ENCODE measurements at places on chromosomes 13 and 19.

- no peak for DNase-seq
Observed at GRCh38 chr19:47781590-47782262, 3.2 kb downstream of the SELENOW start.

GRCh38 chr19:42092350-42092749 lies 16.4 kb downstream of the ZNF574 start:
- no peak for DNase-seq

GRCh38 chr19:4437103-4437502 lies 20.5 kb downstream of the UBXN6 start:
- DNase-seq = no peak

GRCh38 chr19:41013359-41013758 lies 22.3 kb downstream of the CYP2B6 start:
- DNase-seq = no peak

DNA sequence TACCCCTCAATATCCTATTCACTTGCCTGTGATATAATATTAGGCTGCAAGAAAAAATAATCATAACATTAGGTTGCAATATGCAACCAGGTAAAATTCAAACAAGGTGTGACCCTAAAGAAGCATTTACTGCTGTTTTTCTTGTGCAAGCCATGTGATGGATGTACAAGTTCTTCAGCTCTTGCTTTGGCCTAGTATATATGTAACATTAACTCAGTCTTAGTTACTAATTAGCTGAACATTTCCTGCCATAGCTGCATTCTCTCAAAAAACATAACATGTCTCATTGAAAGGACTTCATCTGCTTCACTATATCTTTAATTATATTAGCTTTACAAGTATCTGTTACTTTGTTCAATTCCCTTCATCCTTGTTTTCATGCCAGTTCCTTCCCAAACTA lies 406.8 kb upstream of the HTR2A start:
- DNase-seq = no peak

DNA sequence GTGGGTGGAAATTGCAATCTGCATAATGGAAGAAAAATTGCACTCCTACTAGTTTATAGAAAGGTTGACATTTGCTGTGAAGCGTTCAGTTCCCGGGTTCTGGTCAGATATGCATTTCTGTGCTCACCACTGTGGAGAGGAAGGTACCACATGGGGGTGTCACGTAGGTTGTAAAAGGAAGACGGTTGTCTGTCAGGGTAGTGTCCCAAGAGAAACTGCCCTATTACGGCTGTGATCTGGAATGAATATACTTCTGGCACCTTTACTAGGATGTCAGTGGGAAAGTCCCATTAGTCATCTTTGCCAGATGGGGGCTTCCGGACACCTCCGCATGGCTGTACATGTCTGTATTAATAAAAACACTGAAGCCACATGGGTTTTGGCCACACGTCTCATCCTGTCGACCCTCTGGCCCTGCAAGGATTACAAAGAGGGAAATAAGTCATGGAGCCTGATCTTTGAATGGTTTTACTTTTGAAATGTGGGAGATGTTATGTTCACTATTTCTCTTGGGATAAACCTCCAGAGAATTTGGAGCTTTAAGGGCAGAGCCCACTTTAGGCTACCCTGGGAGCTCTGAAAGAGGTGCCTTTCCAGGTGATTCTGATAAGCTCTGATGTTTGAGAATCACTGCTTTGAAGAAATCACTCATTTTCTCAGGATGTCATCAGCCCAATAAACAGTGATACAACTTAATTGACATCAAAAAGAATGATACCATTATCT lies 133.9 kb downstream of the AKAP11 start:
- peak; percentile 84 for DNase-seq

DNA sequence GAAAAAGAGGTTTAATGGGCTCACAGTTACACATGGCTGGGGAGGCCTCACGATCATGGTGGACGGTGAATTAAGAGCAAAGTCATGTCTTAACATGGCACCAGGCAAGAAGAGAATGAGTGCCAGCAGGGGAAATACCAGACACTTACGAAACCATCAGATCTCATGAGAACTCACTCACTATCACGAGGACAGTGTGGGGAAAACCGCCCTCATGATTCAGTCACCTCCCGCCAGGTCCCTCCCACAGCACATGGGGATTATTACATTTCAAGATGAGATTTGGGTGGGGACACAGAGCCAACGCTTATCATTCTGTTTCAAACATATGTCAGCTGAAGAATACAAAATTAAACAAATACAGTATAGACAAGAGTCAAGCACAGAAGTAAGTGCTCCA lies 165.1 kb downstream of the PCCA start:
- no peak for DNase-seq

DNA sequence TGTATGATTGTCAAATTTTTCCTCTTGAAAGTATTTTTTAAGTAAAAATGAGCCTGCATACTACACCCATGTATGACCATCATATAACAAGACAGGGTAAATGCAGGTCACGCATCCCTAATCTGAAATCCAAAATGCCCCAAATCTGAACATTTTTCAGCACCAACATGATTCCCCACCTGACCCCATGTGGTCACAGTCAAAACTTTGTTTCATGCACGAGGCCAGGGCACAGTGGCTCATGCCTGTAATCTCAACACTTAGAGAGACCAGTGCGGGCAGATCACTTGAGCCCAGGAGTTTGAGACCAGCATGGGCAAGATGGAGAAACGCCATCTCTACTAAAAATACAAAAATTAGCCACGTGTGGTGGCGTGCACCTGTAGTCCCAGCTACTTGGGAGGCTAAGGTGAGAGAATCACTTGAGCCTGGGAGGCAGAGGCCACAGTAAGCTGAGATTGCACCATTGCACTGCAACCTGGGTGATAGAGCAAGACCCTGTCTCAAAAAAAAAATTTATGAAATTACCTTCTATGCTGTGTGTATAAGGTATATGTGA lies 63.7 kb upstream of the NPAS1 start:
- no peak for DNase-seq

GRCh38 chr13:102686024-102686423 lies 8.8 kb downstream of the METTL21C start:
- peak; percentile 25 for DNase-seq

GRCh38 chr13:76349700-76350099 lies 536.5 kb downstream of the KCTD12 start:
- DNase-seq = no peak

- no peak for DNase-seq
Observed at GRCh38 chr13:47039106-47039505, 142.3 kb upstream of the HTR2A start.

DNA sequence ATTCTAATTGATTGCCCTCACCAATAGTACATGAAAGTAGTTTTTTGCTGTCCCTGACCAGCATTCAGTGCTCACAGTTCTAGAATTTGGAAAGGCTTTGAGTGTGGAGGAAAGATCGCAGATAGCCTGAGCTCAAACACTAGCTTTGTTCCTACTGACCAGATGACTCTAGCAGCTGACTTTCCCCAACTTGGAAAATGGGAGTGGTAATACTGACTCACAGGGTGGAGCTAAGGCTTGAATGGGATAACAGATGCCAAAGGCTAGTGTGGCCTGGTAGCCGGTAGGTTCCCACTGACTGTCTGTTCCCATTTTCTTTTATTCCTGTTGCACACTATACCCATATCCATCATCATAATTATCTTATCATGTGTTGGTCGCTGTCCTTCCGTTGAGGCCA lies 3.7 kb downstream of the ZSCAN22 start:
- DNase-seq = no peak

DNA sequence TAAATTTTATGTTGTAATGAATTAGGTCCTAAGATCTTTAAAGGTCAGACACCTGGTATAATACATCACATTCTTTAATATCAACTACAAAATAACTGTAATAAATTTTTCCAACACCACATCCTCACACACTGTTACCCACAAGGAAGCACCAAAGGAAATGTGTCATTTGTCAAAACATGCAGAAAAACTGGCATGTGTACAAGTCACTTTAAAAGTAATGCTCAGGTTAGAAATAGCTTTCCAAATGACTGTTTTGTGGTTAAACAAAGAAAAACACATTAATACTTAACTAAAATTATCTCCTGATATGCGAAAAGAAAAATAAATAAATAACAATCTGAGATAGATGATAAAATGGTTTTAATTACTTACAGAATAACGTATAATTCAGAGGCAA lies 74.7 kb downstream of the MZT1 start:
- DNase-seq = no peak

DNA sequence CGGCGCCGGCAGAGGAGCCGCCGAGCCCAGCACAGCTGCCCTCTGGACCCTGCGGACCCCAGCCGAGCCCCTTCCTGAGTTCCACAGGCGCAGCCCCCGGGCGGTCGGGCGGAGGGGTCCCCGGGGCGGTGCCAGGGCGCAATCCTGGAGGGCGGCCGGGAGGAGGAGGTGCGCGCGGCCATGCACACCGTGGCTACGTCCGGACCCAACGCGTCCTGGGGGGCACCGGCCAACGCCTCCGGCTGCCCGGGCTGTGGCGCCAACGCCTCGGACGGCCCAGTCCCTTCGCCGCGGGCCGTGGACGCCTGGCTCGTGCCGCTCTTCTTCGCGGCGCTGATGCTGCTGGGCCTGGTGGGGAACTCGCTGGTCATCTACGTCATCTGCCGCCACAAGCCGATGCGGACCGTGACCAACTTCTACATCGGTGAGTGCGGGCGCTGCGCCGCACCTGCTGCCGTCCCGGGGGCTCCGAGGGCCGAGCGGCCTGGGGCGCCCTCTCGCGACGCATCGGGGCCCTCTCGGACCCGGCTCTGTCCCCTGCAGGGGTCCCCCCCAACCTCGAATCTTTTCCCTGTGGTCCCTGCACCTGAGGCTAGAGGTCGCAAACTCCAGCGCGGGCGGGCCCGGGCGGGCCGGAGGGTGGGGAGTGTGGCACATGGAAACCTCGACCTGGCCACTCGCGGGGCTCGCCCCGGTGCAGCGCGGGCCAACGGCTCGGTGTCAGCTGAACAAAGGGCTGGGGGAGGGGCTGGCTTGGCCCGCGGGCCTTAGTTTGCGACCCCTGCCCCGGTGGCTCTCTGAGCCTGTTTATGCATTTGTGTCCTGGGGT lies at the start of gene KISS1R:
Gene KISS1R, plus strand, starts transcription at position 11 of the 829 bp plus-strand sequence. Its CDS starts 170 bp downstream, at position 181.
- no peak for DNase-seq

GRCh38 chr13:56907766-56908165 lies 233.0 kb upstream of the PRR20A start:
- DNase-seq = no peak

GRCh38 chr13:112066624-112067004 lies 335 bp upstream of the SOX1 start:
- DNase-seq = no peak

DNA sequence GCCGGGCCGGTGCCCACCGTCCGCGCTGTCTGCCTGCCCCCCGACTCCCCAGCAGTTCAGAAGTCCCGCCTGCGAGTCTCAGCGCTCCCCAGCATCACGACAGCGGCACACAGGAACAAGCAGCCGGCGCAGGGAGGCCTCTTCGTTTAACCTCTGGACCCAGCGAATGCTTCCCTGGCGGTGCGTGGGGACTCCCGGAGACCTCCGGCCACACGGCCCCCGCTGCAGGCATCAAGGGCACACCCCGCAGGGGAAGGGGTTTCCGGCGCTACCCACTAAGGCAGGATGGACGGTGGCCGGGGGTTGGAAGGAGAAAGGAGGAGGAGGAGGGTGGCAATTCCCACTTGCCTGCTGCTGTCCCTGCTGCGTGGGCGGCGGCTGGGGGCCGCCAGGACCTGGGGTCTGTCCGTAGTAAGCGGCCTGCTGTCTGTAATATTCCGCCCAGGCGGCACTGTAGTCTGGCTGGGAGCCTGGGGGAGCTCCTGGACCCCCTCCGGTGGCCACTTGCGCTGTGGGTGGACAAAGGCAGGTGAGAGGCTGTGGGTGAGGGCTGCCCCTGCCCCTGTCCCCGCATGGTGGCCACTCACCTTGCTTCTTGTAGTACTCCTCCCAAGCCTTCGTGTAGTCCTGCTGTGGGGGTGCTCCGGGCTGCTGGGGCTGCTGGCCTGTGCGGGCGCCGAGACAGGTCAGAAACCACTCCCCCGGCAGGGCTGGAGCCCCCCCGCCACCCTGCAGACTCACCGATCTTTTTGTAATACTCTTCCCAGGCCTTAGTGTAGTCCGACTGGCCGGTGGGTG lies 9.6 kb downstream of the KHSRP start:
- no peak for DNase-seq

- DNase-seq = peak; percentile 13
Observed at GRCh38 chr13:41019011-41019487, at the start of gene ELF1. TSS of gene ELF1 (minus strand) at chr13:41019316. CDS start at chr13:40982054, 37,262 bp downstream.

GRCh38 chr13:73833325-73834070 lies 300.7 kb downstream of the KLF12 start:
- no peak for DNase-seq

- DNase-seq = no peak
Observed at GRCh38 chr13:33723365-33723764, 94.6 kb upstream of the RFC3 start.

GRCh38 chr13:57123681-57124080 lies 17.0 kb upstream of the PRR20A start:
- DNase-seq = no peak

GRCh38 chr13:102401766-102402165 lies at the start of gene FGF14:
TSS of gene FGF14 (minus strand) at chr13:102402048.
- no peak for DNase-seq

GRCh38 chr13:98839856-98840769 lies 87.6 kb upstream of the SLC15A1 start:
- DNase-seq = no peak

DNA sequence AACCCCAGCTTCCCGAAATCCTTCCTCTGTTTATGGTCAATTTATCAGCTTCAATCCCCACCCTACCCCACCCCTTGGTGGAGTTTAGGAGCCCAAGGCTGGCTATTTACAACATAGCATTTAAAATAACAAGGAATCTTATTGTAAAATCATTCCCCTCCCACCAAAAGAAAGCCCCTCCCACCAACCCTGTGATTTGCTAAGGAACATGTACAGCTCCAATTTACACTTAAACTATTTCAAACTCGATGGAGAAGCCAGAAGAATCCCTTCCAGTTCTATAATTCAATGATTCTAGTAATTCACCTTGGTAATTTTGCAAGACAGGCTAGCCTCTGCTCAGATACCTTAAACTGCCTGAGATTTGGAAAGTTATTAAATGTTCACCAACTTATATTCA lies 3.0 kb downstream of the LATS2 start:
- no peak for DNase-seq

- no peak for DNase-seq
Observed at GRCh38 chr19:1108291-1109031, 4.7 kb downstream of the GPX4 start.

DNA sequence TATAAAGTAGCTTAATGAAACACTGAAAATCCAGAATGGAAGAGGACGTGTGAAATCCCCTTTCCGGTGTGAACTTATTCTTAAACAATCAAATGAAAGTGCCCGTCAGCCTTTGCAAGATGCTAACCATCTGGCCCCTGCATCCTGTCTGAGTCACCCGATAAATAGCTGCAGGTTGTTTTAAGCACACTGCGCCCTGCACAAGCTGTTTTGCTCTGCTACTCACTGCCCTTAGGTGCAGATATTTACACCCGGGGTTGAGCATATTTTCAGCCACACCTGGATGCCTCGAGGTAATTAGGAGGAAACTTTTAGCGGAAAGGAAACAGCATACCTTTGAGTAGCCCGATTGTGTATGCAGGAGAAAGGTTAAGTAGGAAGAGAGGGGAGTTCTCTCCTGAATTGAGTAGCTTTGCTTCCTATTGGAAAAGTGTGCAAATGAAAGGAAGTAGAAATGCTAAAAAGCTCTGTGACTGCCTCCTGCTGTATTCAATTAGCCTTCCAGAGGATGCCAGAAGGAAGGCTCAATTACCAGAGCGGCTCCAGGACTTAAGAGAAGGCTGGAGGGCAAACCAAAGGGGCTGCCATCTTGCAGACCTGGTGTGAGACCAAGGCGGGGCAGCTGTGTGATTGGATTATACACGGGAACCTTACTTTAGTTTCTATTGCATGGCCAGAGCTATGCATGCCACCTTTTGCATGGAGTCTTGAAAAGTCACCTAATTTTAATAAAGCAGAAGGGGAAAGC lies 42.5 kb downstream of the IRS2 start:
- DNase-seq = no peak

GRCh38 chr19:3698974-3699740 lies 1.1 kb downstream of the PIP5K1C start:
- no peak for DNase-seq

Data from T-helper 2 cell (primary cell).